Activated naive CD8-positive, alpha-beta T cell treated with anti-CD3 and anti-CD28 coated beads, Interleukin-2, amount 50 U/mL, for 24 hours (primary cell): ENCODE measurements at places on chromosomes 5 and 9.
A peak's percentile ranks its signal among the peaks of the same experiment; 100 is the strongest.

GRCh38 chr5:122297587-122298298 is 14.3 kb upstream of the SNCAIP start:
- DNase-seq, result no peak

GRCh38 chr9:129382281-129383018 is 204.4 kb upstream of the IER5L start:
- no peak for DNase-seq

GRCh38 chr5:71924980-71925379 is 182.3 kb upstream of the MAP1B start:
- no peak for DNase-seq

DNA sequence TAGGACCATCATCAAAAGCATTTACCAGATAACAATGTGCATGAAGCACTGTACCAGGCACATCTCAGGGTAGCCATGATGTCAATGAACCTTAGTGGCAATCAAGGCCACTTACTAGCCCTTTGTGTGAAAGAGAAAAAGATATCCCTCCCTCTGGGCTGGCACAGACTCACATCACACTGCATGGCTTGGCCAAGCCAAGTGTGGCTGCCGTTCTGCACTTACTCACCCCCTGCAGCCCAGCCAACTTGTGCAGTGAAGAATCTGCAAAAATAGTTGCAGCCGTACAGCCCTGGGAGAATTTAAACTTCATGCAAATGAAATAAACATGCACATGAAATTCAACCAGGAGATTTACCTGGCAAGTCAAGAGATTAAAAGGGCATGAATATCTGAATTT is 333.5 kb downstream of the DEPDC1B start:
- no peak for DNase-seq

- no peak for DNase-seq
These were observed 29.2 kb downstream of the NR4A3 start for GRCh38 chr9:99850736-99851499.

DNA sequence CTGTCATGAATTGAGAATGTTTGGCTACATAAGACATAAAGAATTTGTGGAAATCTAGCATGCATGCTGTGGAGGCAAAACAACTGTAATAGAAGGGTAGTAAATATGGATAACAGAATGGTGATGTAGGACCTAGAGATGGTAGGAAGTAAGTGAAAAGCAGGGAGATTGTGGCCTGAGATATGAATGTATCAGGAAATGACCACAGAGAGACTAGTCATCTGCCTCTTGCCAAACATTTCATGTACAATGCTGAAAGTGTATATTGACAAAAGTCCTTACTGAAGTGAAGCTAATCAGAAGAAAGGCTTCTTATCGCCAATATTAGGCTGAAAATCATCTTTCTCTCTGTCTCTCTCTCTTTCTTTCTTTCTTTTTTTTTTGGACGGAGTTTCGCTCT is 873.1 kb upstream of the CTNND2 start:
- no peak for DNase-seq

DNA sequence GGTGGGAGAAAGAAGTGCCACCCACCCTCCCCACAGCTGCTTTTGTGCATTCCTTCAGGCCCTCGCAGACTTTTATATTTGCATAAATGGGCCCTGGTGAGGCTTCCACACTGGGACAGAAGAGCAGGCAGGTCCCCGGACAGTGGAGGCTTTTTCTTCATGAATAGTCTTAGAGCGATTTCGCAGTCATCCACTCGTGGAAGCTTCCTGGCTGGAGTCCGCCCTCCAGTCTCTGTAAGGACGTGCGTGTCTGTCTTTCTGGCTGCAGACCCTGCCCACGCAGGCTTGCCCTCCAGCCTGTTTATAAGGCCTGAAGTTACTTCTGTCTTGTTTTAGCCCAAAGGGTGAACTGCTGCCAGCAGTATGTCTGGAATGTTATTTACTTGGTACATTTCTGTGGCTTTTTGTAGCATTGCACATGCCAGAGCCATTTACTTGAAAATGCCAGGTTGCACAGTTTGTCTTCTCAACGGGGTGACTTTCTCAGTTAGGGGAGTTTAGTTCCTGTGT is 195.7 kb downstream of the AOPEP start:
- no peak for DNase-seq

DNA sequence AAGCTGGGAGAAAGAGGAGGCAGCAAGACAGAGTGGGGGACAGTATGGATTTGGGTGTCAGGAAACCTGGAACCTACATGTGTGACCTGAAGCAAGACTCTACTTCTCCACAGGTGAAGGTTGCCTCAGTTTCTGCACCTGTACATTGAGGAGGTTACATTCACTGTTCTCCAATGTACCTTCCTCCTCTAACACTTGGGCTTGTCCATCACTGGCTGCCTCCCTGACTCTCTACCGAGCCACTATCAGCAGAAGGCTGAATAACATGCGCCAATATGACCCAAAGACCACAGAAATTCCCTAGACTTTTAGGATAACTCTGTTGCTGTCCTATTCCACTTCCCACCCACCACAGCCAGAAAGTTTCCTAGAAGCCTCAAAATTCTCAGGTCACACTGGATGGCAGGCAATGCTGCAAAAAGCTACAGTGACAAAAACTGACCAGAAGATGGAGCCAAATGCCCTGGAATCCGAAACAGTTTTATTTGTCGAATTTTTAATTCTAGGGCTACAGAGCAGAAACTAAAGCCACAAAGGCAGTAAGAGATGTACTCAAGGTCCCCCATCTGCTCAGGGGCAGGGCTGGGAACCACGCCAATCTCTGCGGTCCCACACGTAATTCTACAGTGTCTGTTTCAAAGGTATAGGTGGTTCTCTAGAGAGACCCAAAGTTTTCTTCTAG is 64.4 kb downstream of the FAM114A2 start:
- DNase-seq, result peak; percentile 34

DNA sequence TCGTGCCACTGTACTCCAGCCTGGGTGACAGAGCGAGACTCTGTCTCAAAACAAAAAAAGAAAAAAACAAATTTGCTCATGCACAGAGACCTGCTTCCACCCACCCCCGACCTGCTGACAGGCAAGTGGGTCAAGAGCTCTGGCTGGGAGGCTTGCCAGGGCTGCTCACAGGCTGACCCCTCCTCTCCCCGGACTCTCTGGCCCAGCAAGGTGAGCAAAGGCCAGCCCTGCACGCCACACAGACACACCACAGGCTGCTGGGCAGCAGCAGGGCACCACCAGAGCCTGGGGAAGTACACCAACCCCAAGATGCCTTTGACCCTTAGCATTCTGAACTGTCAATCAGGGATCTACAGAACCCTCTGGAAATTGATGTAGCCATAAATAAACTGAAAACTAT is 29.2 kb downstream of the NSUN2 start:
- DNase-seq, result no peak

DNA sequence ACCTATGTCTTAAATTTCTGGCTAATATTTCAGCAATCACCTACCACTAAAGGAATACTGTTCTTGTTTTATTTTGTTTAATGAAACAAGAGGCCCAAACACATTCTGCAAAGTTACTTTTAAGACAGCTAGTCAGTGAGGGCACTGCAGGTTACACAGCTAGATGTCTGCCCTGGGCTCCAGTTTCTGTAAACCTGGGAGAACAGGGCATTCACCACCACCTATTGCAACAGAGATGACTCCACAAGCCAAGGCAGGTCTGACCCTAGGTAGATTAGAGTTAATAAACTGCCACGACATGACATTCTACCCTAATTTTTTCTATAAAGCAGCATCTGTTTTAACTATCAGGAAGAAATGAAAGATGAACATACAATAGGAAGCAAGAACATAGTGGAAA is 90.8 kb downstream of the SLF1 start:
- DNase-seq, result no peak

DNA sequence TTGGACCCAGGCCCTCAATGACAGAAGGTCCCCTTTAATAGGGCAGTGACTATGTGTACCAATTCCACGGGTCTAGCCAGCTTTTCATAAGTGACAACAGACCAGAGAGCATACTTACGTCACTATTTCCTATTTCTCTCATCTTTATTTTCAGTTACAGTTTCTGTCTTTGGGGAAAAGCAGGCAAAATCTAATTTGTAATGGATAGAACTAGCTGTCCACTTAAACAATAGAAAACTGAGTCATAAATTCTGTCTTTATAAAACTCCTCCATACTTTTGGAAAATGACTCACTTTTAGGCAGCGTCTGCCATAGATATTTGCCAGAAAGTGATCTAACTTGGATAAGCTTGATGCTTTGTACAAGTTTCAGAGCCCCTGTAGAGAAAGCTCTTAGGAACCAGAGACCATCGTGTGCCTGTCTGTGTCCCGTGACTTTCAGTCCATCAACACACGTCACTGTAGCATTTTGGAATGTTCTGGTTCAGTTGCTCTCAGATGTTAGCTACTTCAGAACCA is 101.9 kb downstream of the F2RL2 start:
- no peak for DNase-seq

GRCh38 chr5:134141331-134142050 is 27.0 kb downstream of the TCF7 start:
- DNase-seq, result no peak

DNA sequence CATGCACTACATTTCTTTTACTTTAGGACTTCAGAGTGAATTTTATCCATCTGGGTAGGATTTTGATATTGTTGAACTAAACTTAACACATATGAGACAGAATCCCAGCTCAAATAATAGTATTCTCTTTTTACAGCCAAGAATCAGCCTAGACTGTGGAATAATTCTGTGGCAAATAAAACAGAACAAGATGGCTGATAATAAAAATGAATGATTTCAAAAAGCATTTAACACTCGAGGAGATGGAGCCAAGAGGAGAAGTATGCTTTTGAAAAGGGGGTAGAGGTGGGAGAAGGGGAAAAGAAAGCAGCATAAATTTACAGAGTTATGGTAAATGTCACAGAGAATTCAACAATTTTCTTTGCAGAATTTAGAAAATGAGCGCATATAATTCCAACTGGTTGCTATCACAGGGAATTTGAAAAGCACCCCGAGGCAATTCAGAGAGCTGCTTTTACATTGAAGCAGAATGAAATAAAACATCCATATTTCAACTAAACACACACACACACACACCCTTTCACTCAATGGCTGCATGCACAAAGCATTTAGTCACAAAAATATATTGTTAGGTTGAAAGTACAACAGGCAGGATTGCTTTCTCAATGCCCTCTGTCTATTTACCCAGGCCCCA is 60.2 kb upstream of the DMAC1 start:
- DNase-seq, result no peak

DNA sequence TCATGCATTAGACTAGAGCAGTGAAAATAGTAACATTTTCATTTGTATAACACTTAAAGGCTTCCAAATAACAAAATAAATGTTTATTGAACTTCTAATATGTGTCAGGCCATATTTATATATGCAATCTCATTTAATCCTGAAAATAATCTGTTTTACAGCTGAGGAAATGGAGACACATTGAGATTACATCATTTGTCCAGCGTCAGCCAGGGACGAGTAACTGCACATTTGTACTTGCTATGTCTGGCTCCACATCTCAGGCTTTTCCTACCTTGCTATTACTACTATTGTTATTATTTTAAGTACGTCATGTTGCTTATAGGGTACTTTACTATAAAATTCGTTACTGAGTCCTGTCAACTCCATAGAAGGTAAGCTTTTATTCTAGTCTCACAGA is 3.8 kb upstream of the C9 start:
- no peak for DNase-seq

GRCh38 chr5:72378639-72379289 is 58.6 kb downstream of the PTCD2 start:
- no peak for DNase-seq

DNA sequence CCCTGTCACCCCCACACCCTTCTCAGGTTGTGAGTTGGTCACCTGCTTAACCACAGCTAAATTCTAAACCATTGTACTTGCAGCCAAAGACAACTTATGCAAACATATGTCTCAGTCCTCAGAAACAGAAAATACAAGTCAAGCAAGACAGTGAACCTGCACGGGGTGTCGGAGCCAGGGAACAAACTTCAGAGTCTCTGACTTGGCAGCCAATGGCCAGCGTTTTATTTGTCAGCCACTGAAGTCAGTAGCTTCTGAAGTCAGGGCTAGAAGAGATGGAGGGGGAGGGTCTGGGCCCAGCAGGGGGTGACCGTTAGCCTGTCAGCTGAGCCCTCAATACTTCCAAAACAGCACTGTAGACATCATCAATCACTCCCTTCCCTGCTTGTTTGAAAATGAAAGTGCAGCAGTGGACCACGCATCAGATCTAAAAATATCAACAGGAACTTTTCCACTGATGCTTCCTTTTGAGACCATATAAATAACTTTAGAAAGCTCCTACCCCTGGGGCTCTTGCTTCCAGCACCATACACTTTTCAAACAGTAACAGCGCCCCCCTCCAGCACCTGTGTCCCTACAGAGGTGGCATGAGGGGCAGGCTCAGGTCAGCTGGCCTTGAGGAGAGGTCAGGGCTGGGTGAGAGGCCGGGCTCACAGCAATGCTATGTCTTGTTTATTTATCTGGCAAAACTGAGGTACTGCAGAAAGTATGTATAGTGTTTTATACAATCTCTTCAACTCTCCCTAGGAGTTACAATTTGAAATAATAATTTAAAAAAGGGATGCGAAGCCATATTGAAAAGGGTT is 142.5 kb downstream of the ACER2 start:
- peak; percentile 1 for DNase-seq

DNA sequence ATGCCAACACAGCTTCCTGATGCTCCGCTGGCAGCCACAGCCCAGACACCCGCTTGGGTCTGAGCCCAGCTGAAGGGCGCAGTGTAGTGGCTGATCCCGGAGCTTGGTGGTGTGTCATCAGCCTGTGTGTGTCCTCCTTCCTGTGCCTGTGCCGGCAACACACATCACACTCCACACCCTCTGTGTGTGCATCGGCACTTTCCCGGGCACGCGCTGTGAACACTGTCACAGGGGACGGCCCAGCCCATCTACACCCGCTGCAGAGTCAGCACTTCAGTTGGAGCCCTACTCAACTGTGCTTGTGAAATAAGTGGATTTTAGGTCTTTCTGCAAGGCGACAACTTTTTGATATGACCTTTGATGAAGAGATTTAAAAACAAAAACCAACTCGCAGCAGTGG is 189.4 kb downstream of the IRX2 start:
- no peak for DNase-seq

DNA sequence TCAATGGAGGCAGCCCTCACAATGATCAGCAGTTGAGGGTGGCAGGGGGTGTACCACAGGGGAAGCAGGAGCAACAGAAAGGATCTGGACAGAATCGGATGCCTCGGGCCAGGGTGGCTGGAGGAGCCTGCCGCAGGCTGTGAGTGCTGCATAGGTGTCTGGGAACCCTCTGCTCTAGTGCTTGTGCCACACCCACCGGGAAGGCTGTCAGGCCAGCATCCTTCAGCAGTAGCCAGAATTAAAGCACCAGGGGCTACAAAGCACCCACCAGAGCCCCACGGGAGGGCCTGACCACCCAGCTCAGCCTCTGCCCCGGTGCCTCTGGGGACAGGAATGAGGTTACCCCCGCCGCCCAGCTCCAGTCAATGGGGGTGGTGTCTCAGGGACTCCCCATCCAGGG is 49.0 kb downstream of the ARHGEF37 start:
- DNase-seq, result no peak

GRCh38 chr5:54480296-54480695 is 24.8 kb downstream of the HSPB3 start:
- DNase-seq, result no peak
